Activated CD8-positive, alpha-beta memory T cell treated with anti-CD3 and anti-CD28 coated beads, Interleukin-2, amount 50 U/mL, for 48 hours (primary cell): ENCODE measurements at places on chromosomes 7 and 10.
A peak's percentile ranks its signal among the peaks of the same experiment; 100 is the strongest.

DNA sequence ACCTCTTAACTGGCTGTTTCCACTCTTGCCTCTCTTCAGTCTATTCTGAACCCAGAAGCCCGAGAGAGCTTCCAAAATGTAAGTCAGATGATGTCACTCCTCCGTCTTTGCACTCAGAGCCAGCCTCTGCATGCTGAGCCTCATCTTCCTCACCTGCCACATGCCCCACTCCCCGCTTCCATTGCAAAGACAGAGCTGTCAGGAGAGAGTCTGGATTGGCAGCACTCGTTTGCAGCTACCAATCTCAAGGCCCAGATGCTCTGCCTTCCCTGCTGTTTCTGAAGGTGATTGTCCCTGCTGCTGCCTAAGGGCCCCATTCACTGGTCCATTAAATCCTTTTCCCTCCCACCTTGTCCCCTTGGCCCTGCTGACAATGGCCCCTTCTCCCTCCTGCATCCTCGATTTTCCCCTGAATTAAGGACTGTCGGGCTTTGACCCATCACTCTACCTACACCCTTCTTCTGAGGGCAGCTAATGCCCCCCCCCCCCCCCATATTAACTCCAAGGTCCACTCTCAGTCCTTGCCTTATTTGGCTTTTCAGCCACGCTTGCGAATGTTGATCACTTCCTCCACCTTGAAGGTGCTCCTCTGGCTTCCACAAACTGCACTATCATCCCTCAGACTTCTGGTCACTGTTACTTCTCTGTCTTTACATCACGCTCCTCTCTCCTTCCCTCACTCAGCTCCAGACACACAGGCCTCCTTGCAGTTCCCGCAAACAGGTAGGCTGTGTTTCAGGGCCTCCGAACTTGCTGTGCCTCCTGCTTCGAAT lies 98.5 kb downstream of the CHN2 start:
- DNase-seq, result no peak

- no peak for DNase-seq
Observed at GRCh38 chr10:21260506-21261149, 264.9 kb downstream of the SKIDA1 start.

- DNase-seq, result no peak
Observed at GRCh38 chr10:102280397-102281101, 35.2 kb downstream of the GBF1 start.

GRCh38 chr7:27111751-27112277 lies 9.3 kb upstream of the HOXA2 start:
- DNase-seq, result no peak

- DNase-seq, result no peak
Observed at GRCh38 chr7:66076462-66077329, 1.1 kb downstream of the ASL start.

DNA sequence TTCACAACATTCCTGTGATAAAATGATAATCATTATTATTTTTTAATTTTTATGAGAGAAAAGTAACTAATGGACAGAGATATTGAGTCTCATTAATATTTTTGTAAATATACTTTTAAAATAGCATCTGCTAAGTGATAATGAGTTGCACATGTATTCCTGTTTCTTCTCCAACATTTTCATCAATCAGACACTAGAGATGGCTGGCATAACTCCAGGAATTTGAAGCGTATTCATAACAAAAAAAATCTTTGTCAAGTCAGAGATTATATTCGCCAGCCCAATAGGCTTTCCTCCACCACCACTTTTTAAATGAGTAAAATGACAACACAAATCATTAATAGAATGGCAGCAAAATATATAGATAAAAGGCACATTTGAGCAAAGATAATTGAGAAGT lies 524.0 kb upstream of the KCND2 start:
- DNase-seq, result no peak

DNA sequence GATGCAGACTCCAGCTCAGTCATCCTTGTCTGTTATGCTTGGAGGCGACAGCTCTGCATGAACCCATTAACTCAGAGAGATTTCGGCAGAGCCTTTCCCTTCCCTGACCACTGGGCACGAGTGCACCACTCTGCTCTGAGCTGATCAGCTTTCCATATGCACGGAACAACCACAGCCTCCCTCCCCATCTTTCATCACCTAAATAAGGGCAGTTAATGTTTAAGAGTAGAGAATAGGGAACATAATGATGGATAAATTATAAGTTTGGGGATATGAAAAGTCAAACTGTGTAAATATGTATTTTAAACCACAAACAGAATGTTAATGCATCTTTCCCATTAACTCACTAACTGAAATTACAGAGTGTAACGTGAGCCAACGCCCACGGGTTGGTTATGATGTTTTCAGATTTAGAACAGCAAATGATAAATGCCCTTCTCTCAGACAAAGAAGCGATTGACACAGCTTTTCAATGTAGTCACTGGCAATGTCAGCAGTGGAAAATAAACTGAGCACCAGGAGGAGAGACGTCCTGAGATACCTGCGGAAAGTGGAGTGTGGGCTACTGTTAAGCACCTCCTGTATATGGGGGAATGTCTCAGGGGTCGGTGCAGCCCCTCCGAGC lies 658.2 kb downstream of the LRMDA start:
- DNase-seq, result no peak

DNA sequence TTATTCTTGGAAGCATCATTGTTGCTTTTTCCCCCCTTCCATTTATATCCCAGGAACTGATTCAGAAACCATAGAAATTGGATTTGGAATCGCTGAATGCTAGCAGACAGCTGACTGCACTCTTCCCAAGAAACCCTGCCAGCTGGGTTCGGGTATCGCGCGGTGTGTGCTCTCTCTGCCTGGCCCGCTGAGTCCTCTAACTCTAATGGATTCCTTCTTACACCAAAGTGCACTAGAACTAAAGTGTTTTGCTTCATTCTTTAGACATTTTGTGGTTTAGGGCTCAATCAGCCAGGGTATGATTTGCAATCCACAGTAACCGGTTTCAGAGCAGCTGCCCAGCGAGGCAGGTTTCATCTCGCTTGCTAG lies 92.2 kb downstream of the EGFR start:
- no peak for DNase-seq

- DNase-seq, result no peak
Observed at GRCh38 chr10:78269060-78269459, 235.4 kb downstream of the RPS24 start.

DNA sequence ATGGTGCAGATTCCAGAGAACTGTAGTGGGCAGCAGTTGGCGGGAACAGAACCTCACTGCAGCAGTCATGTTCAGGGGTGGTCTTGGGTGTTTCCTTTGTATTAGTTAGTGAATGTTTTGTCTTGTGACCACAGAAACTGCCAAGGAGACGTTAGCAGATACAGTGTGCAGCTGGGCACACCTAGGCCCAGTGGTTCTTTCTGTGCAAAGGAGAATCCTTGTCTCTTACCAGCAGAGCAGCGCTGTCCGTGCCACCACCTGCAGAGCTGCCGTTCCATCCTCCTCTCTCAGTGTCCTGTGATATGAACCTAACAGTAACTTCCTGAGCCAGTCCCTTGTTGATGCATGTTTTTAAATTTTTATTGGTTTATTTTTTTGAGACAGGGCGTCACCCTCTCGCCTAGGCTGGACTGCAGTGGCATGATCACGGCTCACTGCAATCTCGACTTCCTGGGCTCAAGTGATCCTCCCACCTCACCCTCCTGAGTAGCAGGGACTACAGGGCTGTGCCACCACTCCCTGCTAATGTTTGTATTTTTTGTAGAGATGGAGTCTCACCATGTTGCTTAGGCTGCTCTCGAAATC lies 60.6 kb downstream of the WDR37 start:
- peak; percentile 37 for DNase-seq

GRCh38 chr7:52571026-52571425 lies 464.4 kb upstream of the POM121L12 start:
- no peak for DNase-seq

- no peak for DNase-seq
Observed at GRCh38 chr7:12323415-12323814, 80.2 kb downstream of the VWDE start.

DNA sequence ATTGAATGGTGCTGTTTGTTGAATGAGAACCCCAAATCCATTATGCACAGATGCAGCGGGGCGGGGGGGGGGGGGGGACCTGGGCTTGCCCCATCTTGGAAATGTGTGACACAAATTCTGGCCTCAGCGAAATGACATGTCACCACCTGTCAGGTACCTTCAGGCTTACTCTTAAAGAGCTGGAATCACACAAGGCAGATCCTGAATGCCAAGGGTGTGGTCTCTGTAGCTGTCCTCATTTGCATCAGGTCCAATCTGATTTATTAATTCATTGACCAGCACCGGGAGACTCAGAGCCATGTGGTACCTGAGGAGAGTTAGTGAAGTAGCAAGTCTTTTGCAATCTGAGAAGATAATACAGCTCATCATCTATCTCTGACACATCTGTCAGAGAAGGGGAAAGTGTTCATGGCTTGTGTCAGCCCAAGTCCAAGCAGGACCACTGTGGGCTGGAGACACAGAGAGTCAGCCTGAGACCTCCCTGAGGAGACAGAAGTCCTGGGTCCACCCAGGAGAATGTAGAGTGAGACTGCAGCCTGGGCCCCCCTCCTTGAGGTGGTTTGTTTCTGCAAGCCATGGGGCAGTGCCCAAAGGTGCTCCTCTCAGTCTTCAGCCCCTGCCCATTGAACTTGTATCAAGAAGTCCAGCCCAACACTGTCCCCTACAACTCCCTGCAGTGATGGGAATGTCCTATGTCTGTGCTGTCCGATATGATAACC lies 46.7 kb downstream of the ADCYAP1R1 start:
- peak; percentile 8 for DNase-seq

- DNase-seq, result no peak
Observed at GRCh38 chr10:3231951-3232730, 59.6 kb upstream of the PITRM1 start.

GRCh38 chr7:22633954-22634474 lies 93.0 kb upstream of the IL6 start:
- DNase-seq, result no peak

DNA sequence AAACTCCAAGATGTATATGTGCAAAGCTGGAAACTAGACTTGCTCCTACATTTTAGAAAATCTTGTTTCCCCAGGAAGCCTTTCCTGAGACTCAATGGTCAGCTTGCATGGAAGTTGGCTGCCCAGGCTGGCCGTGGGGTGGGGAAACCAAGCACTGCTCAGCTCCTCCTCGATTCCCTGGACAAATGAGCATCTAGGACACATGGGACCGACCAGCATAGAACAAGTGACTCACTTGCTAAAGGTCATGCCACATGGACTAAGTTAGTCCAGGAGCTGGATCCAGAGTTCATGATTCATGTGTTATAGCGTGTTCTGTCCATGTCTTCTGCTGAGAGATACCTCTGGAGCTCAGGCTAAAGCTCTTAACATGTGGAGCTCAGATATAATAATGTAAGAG lies 6.2 kb downstream of the FAM180A start:
- no peak for DNase-seq

GRCh38 chr10:49311555-49312236 lies 12.7 kb downstream of the C10orf71 start:
- DNase-seq, result no peak

DNA sequence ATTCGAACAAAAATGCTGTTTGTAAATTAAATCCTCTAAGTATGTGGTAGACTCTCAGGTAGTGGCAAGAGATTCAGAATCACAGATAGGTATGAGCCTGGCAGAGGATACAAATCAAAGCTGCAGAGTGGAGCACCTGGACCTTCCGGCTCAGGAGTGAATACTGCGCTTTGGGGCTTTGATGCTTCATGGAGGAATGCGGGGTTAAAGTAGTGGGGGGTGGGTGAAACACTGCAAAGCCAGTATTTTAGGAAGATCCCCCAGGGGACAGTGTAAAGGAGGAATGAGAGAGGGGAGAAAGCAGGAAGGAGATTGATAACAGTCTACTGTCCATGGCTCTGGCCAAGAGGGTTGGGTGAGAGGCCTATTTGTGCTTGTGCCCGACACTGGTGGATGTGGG lies 43.2 kb downstream of the CREB5 start:
- no peak for DNase-seq

GRCh38 chr10:51273574-51273973 lies 199.3 kb downstream of the PRKG1 start:
- DNase-seq, result no peak

DNA sequence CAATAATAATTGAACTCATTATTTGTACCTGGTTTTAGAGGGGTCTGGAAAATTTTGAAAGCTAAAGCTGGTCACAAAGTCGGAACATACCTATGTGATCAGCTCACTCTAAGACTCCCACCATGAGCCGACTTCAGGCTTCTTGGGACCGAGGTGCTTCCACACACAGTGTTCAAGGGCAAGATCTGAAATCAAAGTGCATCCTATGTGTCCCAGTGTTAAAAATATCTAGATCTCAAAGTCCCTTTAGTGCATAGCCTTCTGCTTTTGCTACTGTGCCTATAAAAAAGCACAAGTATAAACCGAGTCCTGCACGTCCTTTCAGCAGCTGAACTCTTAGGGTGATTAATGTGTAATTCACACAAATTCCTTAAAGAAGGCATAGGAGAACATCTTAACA lies 43.5 kb upstream of the FXYD4 start:
- no peak for DNase-seq
